Testis (tissue), 5 donors: ENCODE measurements at places on chromosomes 3 and 15.
A peak's percentile ranks its signal among the peaks of the same experiment; 100 is the strongest.

GRCh38 chr3:176969066-176969465 is 228.2 kb downstream of the TBL1XR1 start:
- DNase-seq, result no peak

DNA sequence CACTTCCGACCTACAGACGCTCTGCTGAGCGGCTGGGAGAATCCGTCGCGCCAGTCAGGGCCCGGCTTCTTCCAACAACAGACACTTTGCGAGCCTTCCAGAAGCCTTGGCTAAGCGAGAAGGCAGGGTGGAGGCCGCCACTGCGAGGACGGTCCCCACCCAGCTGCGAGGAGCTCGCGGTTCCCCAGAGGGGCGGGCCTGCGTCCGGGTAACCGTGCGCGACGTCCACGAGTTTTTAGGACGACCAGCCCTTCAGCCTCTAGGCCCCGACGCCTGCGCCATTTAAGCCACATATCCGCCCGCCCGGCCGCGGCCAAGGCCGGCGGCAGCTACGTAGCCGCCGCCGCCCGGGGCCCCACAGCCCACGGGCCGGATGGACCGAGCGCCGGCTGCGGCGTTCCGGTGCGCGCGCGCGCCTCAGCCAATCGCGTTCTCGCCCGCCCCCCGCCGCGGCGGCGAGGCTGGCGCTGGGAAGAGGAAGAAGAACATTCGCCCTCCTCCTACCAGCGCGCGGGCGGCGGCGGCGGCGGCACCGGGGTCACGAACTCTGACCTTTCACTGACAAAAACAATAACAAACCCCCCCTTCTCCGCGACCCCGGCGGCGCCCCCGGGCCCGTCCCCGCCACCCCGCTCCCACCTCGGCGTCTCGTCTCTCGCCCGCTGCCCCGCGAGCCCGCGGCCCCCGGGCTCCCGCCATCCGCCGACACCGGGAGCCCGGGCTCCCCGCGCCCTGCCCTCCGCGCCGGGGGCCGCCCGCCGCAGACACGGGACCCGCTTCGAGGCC is at the start of gene NR2C2:
Gene NR2C2, plus strand, starts transcription at position 484 of the 786 bp plus-strand sequence. CDS start 56,332 bp downstream, outside the sequence.
- DNase-seq, result peak; percentile 90

GRCh38 chr3:1082108-1082507 is 10.7 kb upstream of the CNTN6 start:
- peak; percentile 68 for DNase-seq

- DNase-seq, result no peak
These were observed 209.9 kb upstream of the SEMA6D start for GRCh38 chr15:47507221-47507985.

GRCh38 chr15:59388670-59389069 is 16.0 kb upstream of the MYO1E start:
- DNase-seq, result no peak

DNA sequence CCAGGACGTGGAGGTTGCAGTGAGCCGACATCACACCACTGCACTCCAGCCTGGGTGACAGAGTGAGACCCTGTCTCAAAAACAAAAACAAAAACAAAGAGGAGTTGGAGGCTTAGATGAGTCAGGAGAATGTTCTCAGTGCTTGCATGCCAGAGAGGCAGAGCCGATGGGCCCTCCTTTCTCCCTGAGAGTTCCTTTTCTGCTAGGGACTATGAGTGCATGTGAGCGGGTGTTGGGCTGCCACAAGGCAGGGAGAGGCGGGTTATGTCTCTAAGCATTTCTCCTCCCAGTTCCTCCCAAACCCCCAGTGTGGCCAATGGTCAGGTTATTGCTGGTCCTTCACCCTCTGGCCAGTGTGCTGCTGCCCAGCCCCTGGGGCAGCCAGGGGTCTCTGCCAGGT is 45.1 kb downstream of the RTP1 start:
- no peak for DNase-seq

- no peak for DNase-seq
These were observed 47.5 kb upstream of the FRMD4B start for GRCh38 chr3:69433121-69433968.

- no peak for DNase-seq
These were observed 74.9 kb upstream of the XCR1 start for GRCh38 chr3:46102059-46102779.

DNA sequence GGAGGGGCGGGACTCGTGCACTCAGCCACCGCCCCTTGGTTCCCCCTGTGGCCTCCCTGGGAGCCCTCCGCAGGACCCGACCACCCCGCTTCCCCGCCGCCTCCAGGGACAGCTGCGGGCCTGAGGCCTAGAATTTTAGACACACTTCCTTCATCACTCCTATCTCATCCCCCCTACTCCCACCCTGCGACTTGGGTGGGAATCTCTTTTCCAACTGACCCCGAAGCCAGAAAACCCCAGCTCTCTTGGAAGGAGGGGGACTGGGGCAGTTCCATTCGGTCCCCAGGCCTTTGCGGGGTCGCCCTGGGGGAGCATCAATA is 289 bp upstream of the TFDP2 start:
- DNase-seq, result no peak

DNA sequence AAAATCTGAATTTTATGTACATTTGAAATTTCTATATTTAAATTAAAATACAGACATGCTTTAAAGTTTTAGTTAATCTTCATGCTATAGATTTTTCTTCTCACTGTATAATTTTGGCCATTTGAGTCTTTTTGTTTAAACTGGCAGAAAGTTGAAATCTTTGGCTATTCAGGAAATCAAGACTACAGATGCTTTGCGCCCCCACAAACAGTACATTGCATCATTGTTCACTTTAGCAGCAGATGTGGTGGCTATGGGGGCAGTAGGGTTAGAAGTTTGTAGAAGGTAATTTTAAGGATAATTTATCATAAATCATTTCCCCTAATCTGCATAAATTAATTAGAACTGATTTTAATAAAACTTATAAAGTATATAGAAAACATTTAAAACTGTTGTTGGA is 20.9 kb downstream of the SPPL2A start:
- DNase-seq, result no peak

DNA sequence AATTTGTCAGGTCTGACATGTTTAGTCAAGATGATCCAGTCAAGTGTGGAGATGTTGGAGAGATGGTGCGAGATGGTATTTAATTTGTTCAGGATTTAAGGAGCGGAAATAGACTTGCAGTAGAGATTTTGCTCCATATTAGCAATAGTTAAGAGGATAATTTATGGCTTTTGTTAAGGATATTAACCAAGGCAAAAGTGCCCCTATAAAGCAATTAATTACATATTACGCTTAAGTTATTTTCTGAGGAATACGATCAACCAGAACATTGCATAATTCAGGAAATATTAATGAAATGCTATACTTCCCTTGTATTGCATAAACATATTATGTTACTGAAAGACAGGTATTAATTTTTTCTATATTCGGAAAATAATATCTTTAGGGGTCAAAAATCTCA is 83.9 kb downstream of the ZIC1 start:
- no peak for DNase-seq

- no peak for DNase-seq
These were observed 162.4 kb downstream of the NSUN3 start for GRCh38 chr3:94225148-94225865.

- DNase-seq, result no peak
These were observed 159.6 kb upstream of the KCNH8 start for GRCh38 chr3:18988614-18989229.

DNA sequence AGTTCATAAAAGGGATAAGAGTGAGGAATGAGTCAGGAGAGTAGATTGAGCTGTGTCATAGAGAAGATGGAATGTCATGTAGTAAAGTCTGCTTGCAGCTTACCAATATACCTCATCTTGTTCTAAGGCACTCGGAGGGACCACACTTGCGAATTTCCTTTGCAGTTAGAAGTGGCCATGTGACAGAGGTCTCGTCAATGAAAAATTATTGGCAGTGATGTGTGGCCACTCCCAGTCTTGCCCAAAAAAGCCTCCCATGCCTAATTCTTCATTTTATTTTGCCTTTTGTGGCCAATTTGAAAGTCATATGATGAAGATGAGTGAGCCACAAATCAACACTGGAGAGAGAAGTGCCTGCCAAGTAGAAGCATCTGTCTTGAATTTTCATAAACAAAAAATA is 465.6 kb upstream of the ZNF385D start:
- no peak for DNase-seq

DNA sequence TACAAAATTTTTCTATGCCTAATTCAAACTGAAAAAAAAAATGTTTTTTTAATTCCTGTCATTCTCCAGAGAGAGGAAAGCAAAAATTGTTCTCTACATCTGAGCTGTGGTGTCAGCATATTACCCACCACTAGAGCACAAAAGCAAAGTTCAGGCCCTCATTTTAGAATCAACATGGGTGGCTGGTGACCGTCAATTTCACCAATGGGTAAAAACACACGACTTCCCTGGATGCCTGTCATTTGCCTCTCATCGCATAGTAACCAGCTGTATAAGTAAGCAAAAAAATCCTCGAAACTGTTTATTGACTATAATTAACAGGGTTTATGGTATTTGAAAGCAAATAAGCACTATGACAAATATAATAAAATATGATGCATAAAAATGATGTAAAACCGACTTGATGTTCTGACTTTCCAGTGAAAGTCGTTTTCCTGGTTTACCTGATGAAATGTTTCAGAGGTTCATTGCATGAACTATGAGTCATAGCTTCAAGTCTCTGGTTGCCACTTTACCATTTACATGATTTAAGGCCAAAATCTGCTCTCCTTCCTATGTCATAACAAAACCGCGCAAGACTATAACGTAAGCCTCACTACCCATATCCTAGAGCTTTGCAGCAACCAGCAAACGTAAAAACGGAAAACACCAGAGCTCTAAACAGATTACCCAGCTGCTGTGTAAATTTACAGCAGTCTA is 60.5 kb downstream of the THBS1 start:
- DNase-seq, result no peak

DNA sequence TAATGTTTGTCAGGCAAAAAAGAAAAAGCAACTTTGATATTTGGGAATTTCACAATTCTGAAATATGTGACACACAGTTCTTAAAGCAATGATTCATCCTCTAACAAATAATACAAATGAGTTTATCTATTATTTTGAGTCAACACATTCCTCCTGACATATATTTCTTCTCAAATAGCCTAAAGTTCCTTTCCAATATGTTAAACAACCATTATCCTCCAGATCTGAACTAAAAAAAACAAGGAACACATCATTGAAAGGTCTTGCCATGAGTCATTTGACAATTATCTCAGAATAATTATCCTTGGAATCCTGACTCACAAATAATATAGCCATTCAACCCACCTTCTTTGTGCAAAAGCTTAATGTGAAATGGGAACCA is 208.7 kb upstream of the CDIN1 start:
- no peak for DNase-seq

DNA sequence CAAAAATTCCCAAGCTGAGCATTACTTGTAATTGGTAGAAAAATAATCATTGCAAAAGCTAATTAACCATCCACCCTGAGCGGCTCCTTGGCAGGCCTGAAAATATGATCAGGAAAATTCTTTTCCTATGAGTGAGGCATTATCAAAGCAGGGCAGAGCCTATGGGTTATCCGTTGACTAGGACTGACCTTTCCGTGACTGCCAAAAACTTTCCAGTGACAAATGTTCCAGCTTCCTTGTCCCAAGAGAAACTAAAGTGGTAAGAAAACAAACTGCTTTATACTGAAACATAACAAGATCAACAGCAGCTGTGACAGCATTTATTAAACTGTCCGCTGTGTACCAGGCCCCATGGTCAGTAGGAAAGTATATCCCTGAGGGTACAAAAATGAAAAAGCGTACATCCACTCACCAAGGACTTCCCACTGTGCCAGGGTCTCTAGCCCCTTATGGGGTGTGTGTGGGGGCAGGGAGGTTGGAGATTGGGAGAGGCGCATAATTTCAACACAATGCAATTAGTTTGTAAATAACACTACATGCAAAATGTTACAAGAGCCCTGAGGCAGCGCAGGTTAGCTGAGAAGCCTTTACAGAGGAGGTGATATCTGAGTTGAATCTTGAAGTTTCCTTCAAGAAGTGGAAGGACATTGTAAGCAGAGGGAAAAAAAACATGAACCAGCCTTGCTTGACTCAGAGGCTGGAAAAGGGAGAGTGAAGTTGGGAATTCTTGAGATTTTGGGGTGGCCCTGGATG is 8.5 kb downstream of the LIPC start:
- DNase-seq, result no peak

- no peak for DNase-seq
These were observed 105.2 kb downstream of the PDE8A start for GRCh38 chr15:85086855-85087254.

- DNase-seq, result no peak
These were observed 12.8 kb upstream of the TMOD3 start for GRCh38 chr15:51816611-51817010.

DNA sequence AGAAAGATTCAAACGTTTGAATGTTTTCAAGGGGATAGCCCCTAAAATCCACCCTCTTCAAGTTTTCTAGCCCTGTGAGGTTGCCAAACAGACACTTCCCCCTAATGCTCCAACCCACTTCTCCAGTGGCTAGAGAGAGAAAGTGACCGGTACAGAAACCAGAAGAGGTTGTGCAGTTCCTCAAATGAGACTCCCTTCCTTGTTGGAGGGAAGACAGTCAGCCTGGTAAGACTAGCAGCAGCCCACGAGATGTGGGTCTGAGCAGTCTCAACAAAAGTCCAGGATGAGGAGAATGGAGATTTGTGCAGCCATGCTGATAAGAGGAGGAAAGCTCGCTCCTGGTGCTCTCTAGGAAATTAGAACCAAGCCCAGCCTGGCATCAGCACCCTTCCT is 222.8 kb upstream of the TPRG1 start:
- no peak for DNase-seq

DNA sequence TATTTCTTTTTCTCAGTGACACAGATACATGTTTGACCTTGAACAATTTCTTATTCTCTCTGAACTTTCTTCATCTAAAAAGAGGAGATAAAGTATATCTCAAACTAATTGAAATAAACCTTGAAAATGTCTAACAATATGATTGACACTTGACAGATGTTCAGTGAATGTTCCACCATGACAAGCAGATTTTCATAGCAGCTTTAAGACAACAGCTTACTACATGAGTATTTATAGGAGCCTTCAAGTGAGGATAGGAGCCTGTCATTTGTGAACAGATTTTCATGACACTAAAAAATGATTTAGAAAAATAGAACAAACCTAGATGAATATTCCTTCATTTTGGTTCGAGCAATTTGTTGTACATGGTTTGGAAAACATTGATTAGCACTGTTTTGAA is 13.3 kb downstream of the SYN2 start:
- DNase-seq, result no peak

DNA sequence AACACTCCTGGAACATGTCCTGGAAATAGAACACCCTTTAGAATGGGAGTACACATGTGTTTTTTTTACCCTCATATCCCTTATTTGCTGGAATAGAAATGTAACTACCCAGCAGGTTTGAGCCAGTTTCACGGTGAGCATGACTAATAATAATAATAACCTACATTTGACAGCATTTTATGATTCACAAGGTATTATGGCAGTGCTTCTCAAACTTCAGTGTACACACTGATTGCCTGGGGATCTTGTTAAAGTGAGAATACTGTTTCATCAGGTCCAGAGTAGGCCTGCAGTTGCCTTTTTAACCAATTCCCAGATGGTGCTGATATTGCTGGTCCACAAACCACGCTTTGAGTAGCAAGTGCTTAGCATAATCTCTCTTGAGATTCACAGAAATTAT is 63.9 kb downstream of the NFKBIZ start:
- no peak for DNase-seq

- DNase-seq, result no peak
These were observed 15.6 kb upstream of the CD47 start for GRCh38 chr3:108106449-108106848.

- no peak for DNase-seq
These were observed 374.9 kb upstream of the LRRC3B start for GRCh38 chr3:26247712-26248111.

- peak; percentile 20 for DNase-seq
These were observed 153.9 kb downstream of the CPNE4 start for GRCh38 chr3:131880948-131881347.
